HFF-Myc (cell line): ENCODE measurements at places on chromosomes 3 and 15.

DNA sequence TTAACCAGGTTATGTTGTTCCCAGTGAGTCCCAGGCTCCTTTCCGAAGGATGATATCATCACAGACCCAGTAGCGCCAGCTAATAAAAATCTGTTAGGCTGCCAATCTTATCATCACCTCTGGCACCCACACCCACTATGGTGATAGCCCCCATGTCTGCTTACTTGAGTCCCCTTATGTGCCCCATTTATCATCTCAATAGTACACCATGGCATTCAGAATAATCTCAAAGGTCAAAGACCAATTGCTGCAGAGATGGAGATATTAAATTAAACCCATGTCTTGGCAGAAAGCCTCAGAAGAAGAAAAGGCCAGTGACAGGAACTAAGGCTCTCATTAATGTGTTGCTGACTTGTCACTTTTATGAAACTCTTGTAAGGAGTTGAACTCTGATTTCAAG is 32.8 kb downstream of the CPNE4 start:
- DNase-seq, result no peak

- DNase-seq, result no peak
These were observed 78.7 kb upstream of the ETV5 start for GRCh38 chr3:186187401-186188275.

GRCh38 chr3:106126846-106127235 is 258.0 kb upstream of the CBLB start:
- no peak for DNase-seq

DNA sequence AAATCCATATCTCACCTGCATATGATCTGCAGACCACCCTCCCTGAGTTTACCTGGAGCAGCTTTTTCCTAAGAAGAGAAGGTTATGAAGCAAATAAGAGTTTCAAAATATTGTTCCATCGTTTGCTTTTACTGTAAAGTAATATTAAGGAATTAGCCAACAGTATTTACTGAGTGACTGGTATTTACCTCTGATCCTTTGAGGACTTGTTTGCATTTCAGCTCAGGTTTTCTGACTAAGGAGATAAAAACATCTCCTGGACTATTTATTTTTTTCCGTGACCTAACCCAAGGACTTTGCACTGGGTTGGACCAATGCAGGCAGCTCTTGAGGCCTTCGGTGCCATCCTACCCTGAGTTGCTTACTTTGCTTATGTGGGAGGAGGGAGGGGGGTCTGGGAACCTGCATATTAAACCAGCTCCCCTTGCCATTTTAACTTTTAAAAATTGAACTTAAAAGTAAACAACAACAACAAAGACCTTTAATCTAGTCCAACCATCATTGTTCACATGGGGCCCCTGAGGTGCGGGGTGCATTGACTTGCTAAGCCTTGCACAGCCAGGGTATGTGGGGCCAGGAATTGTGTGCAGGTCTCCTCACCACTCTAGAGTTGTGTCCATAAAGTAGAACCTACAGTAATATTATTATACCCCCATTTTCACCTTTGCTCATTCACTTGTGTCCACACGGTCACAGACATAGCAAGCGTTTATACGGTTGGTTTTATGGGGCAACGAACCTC is 39.3 kb downstream of the TRAK1 start:
- no peak for DNase-seq

GRCh38 chr15:32670623-32671022 is 29.1 kb downstream of the SCG5 start:
- no peak for DNase-seq

GRCh38 chr3:41040256-41040655 is 159.0 kb upstream of the CTNNB1 start:
- no peak for DNase-seq

- DNase-seq, result no peak
These were observed 37.2 kb downstream of the ECT2 start for GRCh38 chr3:172787746-172788145.

- no peak for DNase-seq
These were observed 72.6 kb upstream of the ZBED2 start for GRCh38 chr3:111667621-111668239.

DNA sequence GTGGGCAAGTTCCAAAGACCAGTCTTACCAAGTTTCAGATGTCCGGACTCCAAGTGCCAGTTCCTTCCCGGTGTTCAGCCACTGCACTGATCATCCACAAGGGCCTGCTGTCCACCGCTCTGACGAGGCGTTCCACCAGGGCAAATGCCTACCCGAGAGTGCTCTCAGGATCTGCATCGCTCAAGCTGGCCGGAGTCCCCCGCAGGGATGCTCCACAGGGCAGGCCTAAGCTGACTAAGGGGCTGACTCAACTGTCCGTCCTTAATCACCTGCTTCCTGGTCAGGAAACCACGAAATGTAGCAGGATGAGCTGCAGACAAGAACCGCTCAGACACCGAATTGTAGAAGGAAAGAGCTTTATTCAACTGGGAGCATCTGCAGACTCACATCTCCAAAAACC is 341.6 kb downstream of the KCNH8 start:
- no peak for DNase-seq

- no peak for DNase-seq
These were observed 76.8 kb downstream of the CHCHD4 start for GRCh38 chr3:14047841-14048240.

DNA sequence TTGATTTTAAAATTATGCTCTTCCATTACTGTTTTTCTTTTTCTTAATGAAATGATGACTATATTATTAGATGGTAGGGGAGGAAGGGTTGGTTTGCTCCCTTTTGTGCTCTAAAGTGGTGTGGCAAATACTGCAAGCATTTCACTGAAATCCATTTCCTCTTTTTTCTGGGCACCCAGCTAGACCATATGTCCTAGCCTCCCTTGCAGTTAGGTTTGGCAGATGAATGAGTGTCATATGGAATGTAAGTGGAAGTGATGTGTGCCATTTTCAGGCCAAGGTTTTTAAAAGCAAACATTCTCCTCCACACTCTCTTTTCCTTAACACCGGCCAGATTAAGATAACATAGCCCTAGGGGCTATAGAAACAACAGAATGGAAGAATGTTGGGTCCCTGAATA is 363.0 kb downstream of the FGF12 start:
- DNase-seq, result no peak

DNA sequence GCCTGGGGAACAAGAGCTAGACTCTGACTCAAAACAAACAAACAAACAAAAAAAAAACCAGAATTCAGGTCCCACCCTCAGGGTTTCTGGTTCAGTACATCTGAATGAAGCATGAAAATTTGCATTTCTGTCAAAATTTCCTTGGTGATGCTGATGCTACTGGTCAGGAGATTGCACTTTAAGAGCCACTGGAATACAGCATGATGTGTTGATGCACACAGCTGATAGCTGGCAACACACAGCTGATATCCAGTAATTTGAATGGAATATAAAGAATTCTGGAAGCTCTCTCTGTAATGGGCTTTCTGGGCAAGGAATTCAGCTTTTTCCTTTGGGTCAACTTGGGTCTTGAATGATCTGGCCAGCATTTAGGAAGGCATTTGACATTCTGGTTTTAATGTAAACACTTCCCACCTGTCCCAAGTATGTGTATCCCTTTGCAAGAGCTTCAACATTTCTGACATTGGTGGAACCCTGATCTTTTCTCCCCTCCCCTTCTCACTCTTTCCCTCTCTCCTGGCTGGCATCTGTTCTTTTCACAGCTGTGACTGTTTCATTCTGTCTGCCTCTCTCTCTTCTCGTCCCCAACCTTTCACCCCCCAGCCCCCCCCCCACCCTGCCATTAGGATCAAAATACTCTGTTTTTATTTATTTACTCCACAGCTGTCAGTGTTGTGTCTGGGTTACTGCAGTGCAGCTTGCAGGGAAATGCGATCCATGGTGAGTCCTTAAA is 189.5 kb downstream of the TPRG1 start:
- DNase-seq, result no peak

DNA sequence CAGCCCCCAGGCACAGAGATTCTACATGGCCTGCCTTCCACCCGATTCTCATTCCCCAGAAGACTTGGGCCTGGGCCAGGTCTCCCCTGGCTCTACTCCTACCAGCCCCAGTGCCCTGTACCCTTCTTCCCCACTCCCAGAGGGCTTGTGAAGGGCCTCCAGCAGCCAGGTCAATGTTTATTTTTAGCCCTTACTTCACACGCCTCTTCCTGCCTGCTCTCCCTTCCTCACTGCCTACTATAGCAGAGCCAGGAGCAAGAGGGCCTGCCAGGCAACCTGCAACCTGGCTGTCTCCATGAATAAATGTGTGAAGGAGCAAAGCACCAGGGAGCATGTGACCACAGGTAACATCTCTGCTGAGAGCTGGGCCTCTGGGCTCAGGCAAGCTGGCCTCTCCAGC is 26.4 kb upstream of the APEH start:
- DNase-seq, result no peak

DNA sequence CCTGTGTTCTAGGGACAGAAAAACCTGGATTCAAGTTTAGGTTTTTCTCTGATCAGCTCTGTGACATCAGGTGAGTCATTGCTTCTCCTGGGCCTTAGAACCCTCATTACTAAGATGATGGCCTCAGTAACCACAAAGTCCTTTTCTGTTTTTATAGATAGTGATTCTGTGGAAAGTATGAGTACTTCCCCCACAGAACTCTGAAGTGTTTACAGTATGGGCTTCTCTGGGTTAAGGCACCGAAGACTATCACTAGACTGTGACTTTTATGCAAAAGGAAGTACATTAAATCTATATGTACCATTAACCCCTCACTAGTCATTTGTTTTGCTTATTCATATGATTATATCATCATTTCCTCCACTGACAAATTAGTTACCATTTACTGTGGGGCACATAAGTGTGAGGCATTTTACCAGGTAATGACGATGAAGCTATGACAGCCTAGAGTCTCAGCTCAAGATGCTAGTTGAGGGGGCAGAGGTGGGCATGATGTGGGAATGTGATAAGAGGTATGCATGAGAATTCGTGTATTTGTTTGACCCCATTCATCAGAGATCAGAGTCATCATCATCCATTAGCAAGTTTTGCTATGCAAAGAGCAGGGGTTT is 15.0 kb upstream of the RORA start:
- no peak for DNase-seq

GRCh38 chr15:57216288-57216687 is 160.0 kb upstream of the CGNL1 start:
- DNase-seq, result peak; percentile 54

- no peak for DNase-seq
These were observed at the start of gene CFAP92 for GRCh38 chr3:128993461-128994172. Gene CFAP92, minus strand, starts transcription at chr3:128994076. Its CDS starts 772 bp downstream, at chr3:128993304.

- no peak for DNase-seq
These were observed 71.3 kb upstream of the UBE3A start for GRCh38 chr15:25510146-25510545.

GRCh38 chr3:86937306-86937791 is 53.6 kb downstream of the VGLL3 start:
- DNase-seq, result peak; percentile 61

GRCh38 chr3:143100451-143100850 is 19.1 kb upstream of the CHST2 start:
- DNase-seq, result no peak

- DNase-seq, result no peak
These were observed 210.2 kb downstream of the THSD4 start for GRCh38 chr15:71325481-71325880.
